ENCODE measurements at places on chromosomes 1 and 21.

DNA sequence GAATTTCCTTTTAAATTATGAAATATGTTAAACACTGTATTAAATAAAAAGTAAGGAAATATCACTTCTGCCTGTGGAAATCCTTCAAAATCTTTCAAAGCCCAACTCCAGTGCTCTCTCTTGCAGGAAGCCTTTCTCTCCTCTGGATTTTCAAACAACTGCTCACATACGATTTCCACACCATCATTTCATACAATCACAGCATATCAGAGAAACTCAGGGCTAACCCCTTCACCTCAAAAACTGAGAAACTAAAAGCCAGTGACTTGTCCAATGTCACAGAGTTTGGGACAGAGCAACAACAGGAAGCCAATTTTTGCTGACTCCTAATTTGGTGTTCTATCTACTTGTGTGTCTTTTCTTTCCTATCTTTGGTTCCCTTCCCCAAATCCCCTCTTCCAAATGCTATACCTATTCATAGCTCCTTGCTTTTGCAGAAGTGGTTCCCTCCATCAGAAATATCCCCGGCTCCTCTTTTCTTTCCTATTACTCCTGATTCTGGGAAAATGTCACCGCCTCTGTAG is 12.4 kb upstream of the TAL1 start:
- DNase-seq: no peak

DNA sequence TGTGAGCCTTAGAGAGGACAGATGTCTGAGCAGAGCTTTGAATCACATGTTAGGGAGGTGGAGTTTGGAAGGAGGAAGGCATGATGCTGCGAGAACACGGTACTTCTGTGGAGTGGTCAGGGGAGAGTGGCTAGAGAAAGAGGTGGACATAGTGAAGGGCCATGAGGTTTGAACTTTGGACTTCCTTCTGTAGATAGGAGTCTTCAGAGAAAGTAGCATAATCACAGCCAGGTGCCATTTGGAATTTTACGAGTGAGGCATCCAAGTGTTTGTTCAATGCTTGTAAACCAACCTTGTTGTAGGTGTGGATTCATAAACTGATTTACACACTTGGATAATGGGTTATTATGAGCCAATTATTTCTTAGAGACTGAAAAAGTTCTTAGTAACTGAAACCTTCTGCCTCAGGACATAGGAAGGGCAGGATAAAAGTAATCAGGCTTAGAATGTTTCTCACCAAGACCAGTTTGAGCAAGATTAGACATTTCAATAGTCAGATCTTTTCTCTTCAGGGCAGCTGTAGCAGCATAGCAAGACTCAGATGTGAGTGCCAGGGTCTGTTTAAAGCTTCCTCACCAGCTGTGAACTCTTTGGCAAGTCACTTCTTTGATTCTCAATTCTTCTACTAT is 83.5 kb upstream of the HMCN1 start:
- DNase-seq: no peak

DNA sequence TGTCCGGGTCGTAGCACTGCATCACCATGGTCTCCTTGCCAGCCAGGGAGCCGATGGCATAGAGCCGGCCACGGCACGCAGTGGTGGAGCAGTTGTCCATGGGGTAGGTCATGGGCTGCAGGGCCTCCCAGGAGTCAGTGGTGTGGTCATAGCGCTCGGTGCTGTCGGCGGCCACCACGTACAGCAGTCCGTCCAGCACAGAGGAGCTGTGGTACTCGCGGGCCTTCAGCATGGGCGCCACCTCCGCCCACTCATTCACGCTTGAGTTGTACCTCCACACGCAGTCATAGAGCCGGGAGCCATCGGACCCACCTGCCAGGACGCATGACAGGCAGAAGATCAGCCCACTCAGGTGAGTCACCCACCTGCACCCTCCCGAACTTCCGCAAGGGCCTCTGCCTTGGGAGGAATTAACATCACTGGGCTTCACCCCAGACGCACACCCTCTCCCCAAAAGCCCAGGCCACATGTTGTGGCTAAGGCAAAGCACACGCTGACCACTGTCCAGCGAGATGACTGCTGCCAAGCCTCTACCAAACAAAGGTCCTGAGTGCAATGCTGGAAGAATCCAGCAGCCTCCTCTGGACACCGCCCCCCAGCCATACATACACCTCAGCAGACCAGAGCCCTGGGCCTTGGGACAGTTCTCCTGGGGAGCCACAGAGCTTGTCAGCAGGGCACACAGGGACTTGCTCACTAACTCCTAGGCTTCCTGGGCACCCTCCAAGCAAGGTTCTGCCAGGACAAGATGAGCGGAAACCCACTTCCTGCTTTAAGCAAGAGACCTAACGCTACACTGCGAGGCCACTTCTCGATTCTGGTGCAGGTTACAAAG is 3.3 kb downstream of the KLHL21 start:
- DNase-seq: peak; percentile 87

DNA sequence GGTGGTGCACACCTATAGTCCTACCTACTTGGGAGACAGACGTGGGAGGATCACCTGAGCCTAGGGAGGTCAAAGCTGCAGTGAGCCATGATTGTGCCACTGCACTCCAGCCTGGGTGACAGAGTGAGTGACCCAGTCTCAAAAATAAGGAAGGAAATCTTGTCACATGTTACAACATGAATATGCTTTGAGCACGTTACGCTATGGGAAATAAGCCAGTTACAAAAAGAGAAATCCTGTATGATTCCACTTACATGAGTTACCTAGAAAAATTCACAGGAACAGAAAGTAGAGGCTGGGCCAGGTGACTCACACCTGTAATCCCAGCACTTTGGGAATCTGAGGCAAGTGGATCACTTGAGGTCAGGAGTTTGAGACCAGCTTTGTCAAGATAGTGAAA is 6.7 kb upstream of the PADI6 start:
- DNase-seq: peak; percentile 78

GRCh38 chr21:30616125-30616524 is at the start of gene KRTAP20-1:
Gene KRTAP20-1 (plus strand): TSS chr21:30616425. CDS start chr21:30616455, 30 bp downstream.
- no peak for DNase-seq

GRCh38 chr1:235679005-235679404 is 29.4 kb upstream of the GNG4 start:
- DNase-seq: no peak

DNA sequence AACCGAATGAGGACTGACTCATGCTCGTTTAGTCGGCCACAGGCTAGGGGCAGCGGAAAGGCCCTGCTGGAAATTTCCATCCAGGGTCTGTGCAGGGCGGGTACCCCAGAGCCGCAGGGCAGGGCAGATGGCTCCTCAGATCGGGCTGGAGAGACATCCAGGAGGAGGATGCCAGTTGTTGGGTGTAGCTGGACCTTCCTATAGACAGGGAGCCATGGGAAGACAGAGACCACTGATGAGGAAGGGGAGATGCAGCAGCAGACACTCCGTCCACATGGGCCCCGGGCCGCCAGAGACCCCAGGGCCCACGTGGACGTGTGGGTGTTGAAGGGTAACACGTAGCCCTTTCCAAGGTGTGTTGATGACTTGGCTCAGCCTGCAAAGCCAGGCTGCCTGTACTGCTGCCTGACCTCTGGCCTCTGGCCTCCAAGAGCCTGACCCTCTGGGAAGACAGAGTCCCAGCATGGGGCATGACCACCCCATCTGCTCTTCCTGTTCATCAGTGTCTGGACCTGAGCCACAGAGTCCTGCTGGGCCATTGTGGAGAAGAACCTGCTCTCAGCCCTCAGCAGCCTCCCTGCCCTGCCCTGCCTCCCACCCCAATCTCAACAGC is 4.8 kb downstream of the GNG4 start:
- DNase-seq: no peak

GRCh38 chr1:167648978-167649744 is 19.1 kb downstream of the RCSD1 start:
- DNase-seq: peak; percentile 69

- DNase-seq: no peak
These were observed 61.1 kb downstream of the FHAD1 start for GRCh38 chr1:15308135-15308534.

GRCh38 chr1:89262643-89263042 is 10.0 kb downstream of the GBP5 start:
- DNase-seq: no peak

DNA sequence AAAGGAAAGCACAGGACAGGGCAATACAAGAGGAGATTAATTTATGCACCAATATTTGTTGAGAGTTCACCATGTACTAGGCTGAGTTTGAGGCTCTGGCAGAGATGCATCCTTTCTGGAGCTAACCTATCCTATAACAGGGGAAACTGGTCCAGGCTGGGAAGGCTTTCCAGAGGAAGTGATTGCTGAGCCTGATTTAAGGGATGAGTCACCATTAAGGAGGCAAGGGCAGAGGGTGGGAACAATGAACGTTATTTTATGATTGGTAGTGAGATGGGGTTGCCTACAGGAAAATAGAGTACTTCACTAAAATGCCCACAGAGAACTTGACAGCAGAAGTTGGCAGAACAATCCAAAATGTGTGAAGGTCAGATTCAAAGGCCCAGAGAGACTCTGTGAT is 141.4 kb downstream of the PLPP3 start:
- DNase-seq: no peak

DNA sequence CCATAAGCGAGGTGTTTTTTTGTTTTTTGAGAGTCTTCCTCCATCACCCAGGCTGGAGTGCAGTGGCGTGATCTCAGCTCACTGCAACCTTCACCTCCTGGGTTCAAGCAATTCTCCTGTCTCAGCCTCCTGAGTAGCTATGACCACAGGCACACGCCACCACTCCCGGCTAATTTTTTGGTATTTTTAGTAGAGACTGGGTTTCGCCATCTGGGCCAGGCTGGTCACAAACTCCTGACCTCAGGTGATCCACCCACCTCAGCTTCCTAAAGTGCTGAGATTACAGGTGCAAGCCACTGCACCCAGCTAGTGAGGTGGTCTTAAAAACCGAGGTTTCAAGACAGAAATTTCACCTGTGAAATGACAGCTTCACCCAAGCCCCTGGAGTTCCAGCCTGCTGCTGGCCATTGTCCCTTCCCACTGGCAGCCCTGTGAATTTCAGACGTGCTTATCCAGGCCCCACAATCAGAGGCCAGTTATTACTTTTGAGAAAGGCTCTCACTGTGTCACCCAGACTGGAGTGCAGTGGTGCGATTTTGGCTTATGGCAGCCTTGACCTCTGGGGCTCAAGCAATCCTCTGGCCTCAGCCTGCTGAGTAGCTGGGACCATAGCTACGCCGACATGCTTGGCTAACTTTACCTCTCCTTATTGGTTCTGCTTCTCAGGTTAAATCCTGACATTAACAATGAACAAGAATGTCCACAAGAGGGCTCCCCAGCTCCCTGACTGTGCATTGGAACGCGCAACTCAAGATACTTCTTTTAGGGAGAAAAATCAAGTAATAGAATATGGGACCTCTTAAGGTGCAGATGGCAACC is 19.4 kb downstream of the ENO1 start:
- peak; percentile 36 for DNase-seq

- DNase-seq: no peak
These were observed 33.5 kb upstream of the RGS4 start for GRCh38 chr1:163035446-163036249.

DNA sequence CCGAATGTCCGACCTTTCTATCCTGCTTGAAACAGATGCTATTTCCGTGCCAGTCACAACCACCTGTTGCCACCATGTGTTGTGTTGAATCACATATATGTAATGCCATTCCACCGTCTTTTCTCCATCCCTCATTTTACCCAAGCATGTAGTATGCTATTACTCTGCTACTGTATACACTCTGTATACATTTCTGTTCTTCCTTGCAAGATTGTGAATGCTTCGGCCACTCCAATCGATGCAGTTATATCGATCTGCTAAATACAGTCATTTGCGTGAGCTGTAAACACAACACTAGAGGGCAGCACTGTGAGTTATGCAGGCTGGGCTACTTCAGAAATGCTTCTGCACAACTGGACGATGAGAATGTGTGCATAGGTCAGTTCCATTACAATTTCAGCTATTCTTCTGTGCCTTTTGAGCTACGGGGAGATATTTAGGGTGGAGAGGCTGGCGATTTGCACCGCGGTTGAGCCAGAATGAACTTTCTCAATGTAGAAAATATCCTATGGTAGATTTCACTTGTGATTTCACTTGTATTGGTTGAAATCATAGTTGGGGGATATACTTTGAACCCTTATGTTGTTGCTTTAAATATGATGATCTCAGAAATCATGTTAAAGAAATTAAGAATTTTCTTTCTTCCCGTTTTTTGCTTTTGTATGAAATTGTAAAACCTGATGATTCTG is 289.8 kb downstream of the NTNG1 start:
- DNase-seq: no peak

DNA sequence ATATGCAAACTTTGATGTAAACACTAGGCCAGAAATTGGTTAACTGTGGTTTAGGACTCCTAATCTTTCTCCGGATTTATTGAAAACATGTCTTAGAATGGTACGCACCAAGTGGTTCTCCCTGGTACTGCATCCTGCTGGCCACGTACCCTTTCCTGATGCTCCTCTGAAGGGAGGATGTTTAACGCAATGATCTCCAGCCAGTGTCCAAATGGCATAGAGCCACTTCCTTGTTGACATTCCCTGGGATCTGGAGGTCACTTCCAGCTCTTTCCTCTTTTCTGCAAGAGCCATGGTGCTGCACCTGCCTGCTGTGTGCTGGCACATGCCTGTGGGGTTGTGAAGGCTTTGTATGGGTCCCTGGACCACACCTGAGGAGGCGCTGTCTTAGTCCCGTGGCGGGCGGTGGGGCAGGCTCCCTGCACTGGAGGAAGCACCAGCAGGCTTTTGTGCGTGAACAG is 53.9 kb downstream of the GALNT2 start:
- no peak for DNase-seq

DNA sequence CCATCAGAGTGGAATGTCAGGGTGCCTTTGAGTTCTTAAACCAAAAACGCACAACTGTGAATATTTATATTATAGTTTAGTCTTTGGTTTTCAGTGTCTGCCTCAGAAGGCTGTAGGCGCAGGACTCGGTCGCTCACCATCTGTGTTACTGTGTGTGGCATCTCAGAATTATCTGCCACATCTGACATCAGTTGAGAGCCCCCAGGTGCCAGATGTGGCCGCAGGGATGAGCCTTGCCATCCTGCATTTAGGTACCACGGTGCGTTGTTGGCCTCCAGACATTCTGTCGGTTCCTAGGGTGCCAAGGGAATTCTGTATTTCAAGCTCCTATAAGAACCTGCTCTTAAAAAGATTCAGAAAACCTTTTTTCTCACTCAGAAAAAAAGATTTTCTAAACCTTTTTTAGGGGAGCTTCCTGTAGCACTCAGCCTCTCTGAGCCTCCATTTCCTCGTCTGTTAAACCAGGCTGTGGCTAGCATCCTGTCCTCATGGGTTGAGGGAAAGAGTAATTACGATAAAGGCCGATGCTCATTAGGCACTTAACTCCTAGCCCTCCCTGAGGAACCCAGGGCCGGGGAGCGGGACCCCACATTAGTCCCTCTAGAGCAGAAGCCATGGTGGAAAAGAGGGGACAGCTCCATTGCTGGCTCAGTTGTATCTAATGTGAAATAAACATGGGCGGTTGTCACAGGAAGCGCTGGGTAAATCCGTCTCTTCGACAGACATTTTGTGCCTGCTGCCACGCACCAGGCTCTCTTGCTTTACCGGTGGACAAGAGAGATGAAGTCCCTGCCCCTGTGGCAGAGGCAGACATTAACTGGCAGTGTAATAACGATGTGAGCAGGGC is 70.2 kb upstream of the MORC3 start:
- DNase-seq: no peak

DNA sequence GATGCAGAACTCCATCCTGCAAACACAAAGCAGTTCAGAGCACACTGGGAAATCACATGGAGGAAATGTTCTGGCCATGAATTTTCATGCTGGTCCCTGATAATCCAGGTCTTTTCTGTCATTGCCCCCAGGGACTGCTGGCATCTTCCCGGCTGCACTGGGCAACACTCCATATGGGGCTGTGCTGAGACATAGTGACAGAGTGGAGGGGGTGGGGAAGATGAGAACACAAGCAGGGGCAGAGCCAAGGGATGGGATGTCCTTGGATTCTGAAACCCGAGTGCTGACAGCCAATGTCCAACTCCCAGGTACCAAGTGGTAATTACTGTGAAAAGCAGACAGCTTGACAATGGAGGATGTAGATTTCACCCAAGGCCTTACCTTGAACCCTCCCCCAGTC is 185.7 kb downstream of the HIVEP3 start:
- DNase-seq: no peak

Data from GF-D8 (cell line).